Smooth muscle cell of the brain vasculature (primary cell): ENCODE measurements at places on chromosomes 12 and 14.

GRCh38 chr14:67345583-67345982 is 14.0 kb downstream of the ATP6V1D start:
- no peak for DNase-seq

- no peak for DNase-seq
These were observed 2.1 kb downstream of the GPX2 start for GRCh38 chr14:64940336-64940910.

DNA sequence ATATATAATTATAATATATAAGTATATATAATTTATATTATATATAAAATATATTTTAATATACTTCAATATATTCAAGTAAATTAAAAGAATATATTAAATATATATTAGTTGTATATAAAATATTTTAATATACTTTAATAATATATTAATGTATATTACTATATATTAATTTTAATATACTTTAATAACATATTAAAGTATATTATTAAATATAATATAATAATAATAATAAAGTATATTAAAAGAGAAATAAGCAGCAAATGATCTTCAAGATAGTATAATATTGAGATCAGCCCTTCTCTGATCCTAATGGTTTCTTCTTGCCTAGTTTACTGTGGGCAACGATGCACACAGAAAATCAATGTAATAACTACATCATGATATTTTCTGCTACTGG is 2.3 kb downstream of the OR4M1 start:
- DNase-seq: no peak

DNA sequence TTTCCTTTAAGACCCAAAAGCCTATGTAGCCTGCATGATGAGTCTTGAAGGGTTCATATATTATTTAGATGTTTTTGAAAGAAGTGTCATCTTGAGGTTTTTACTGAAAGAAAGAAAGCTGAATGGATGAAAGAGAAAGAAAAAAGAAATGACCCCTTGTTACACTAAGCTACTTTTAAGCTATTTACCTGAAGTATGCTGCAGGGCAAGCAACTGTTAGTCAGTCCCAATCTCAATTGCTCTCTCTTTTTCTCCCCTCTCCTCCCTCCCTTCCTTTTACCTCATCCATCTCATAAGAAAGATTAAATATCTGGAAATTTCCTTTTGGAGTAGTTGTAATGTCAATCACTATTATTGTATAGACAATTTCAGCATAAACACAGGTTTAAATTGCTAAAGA is 512.4 kb downstream of the TMTC2 start:
- DNase-seq: no peak

DNA sequence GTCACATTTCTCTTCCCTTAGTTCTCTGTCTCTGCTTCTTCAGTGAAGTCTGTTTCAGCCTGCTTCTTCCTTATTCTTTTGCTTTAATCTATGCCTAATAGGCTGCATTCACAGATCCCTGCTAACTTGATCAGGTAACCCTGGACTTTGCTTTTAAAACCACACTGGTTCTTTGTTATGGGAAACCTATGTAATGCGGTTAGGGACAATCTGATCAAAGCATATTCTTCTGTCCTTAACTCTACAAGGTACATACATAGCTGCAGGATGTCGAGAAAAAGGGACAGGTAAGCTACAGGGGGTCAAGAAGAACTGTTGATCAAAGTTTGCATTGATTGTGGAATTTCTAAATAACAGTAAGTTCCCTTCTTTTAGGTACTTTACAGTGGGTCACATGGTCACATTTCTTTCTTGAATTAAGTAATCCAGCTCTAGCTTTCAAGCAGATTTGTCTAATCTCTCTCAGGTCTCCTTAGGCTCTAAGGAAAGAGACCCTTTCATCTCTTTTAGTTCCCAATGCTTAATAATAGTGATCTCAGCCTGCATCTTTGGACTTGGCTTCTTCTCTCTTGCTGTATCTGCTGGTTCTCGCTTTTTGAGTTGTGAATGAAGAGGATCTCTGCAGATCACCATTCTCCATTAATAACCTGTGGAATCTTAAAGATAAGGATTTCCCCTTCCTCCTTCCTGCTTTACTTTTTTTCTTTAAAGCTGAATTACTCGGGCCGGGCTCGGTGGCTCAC is 3.8 kb downstream of the COPZ1 start:
- DNase-seq: no peak
